NCI-H69 (cell line): ENCODE measurements at places on chromosomes 3 and 15.

DNA sequence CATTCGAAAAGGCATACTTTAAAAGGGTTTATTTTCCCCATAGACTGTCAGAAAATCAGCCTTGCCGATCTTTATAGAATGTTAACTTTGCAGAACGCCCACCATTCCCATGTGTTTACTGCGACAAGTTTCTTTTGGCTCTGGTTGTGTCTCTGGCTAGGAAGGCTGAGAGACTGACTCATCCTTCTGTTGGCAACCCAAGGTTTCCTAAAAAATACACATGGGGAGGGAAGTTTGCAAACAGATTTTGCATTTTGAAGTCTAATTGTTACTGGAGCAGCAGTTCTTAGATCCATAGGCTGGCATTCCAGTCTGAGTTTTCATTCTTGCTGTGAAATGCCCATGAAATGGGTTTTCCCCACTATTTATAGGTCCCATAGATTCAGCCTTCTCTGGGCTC, 37.9 kb upstream of the MINAR1 start:
- DNase-seq, result no peak

GRCh38 chr15:82548700-82549099, 8.4 kb upstream of the RPS17 start:
- DNase-seq, result no peak

DNA sequence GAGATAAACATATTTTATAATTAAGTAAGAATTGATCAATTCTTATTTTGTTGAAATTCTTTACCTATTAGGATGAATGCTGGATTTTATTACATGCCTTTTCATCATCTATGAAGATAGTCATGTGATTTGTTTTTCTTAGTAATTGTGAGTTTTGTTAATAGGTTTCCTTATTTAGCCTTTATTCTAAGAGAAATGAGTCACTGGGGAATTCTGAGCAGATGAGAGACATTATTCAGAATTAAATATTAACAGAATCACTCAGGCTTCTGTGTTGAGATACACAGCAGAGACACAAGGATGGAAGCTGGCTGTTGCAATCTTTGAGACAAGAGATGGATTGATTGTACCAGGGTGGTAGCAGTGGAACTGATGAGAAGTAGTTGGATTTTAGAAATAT, 7.4 kb upstream of the ANO10 start:
- no peak for DNase-seq

DNA sequence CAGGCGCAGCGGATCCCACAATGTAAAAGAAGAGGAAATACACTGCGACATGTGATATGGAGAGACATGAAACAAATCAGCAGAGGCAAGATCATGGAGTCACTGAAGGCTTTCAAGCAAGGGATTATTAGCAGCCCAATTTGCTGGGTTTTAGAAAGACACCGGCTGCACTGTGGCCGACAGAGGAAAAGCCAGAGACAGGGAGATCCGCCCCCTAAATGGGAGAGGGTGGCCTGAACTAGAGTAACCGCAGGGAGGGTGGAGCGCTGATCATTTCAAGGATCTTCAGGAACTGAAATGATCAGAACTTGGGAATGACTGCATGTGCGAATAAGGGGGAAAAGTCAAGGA, 612 bp upstream of the C15orf40 start:
- DNase-seq, result peak; percentile 61

GRCh38 chr3:187976365-187976900, 177.5 kb upstream of the LPP start:
- no peak for DNase-seq

DNA sequence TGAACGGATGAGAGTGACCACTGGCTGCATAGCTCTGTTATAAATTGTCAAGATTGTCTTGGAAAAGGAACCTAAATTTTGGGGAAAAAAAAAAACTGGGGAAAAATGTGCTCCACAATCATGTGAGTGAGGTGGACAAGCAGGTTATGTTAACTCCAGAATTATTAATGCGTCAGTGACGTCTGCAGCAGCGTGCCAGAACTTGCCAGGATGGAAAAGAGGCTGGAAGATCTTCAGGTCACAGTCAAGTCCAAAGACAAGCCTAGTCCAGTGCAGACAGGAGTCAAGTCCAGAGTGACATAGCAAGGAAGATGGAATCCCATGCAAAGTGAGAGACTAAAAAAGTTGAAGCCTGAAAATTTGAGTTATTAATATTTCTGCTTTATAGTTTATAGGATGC, 140.6 kb downstream of the RYR3 start:
- DNase-seq, result no peak
